ENCODE measurements at places on chromosomes 1 and 21. TPM values are rescaled to one million over a fixed set of nuclear protein-coding genes. Genes with fewer than 3 reads are reported as not detected.
A peak's percentile ranks its signal among the peaks of the same experiment; 100 is the strongest.

DNA sequence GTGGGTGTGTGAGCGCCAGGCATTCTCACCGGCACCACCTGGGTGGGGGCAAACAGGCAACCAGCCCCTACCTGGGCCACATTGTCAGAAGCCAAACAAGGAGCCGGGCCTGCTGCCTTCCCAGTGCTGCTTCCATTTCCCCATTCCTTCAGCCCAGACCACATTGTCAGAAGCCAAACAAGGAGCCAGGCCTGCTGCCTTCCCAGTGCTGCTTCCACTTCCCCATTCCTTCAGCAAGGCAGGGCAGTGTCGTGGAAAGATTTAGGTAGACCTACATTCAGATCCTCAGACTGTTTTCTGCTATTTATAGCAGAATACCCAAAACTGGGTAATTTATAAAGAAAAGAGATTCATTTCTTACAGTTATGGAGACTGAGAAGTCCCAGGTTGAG is 47.0 kb upstream of the EFHD2 start:
- peaks cover 6% of the 10 kb centered on the region for H3K27me3 ChIP-seq
- DNase-seq = no peak
- H3K4me3 ChIP-seq = no peak overlapping the region

L1TD1 gene
- 1.8 TPM for total RNA-seq

GRCh38 chr1:187047298-187047697 is 218.5 kb downstream of the PLA2G4A start:
- H3K4me3 ChIP-seq = no peak overlapping the region
- DNase-seq = no peak
- peaks cover 3% of the 10 kb centered on the region for H3K4me1 ChIP-seq
- H3K27me3 ChIP-seq = peaks cover 3% of the 10 kb centered on the region
- H3K27ac ChIP-seq = peak overlapping the region; percentile 34

DNA sequence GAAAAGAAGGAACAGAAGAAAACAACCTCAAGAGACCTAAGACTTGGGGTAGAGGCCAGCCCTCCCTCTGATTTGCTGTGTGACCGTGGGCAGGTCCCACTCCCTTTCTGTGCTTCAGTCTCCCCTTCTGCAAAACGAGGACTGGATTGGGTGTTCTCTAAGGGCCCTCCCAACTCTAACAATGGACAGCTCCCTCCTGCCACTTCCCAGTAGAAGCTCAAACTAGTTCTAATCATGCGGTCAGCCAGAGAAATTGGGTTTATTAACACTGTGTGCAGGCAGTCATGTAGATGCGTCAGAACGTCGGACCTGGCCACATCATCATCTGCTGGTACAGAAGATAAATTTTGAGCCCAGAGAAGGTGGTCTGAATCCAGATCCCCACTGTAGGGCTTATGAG is 1.6 kb upstream of the PADI4 start:
- no peak overlapping the region for H3K4me3 ChIP-seq
- H3K36me3 ChIP-seq = peaks cover 14% of the 10 kb centered on the region
- peaks cover 4% of the 10 kb centered on the region for H3K4me1 ChIP-seq
- H3K27ac ChIP-seq = no peak overlapping the region

RNU1-2 gene
- total RNA-seq = 3,598 TPM

G0S2 gene
- 2.5 TPM for total RNA-seq

OR4F29 gene
- not detected for total RNA-seq

GRCh38 chr1:156664046-156664766 is 13.0 kb downstream of the NES start:
- peak; percentile 66 for DNase-seq
- H3K27me3 ChIP-seq = peaks cover 33% of the 10 kb centered on the region
- no peaks in the 10 kb centered on the region for H3K36me3 ChIP-seq
- peak overlapping the region; percentile 83 for H3K27ac ChIP-seq
- peak overlapping the region; percentile 58 for H3K4me3 ChIP-seq
- peaks cover 57% of the 10 kb centered on the region for H3K4me1 ChIP-seq

CAPN8 gene
- total RNA-seq = not detected

GRCh38 chr1:205360891-205361290 is 4.2 kb upstream of the KLHDC8A start:
- H3K36me3 ChIP-seq = no peaks in the 10 kb centered on the region
- peaks cover 42% of the 10 kb centered on the region for H3K4me1 ChIP-seq
- H3K27me3 ChIP-seq = peaks cover 3% of the 10 kb centered on the region
- no peak for DNase-seq
- H3K27ac ChIP-seq = peak overlapping the region; percentile 92

DNA sequence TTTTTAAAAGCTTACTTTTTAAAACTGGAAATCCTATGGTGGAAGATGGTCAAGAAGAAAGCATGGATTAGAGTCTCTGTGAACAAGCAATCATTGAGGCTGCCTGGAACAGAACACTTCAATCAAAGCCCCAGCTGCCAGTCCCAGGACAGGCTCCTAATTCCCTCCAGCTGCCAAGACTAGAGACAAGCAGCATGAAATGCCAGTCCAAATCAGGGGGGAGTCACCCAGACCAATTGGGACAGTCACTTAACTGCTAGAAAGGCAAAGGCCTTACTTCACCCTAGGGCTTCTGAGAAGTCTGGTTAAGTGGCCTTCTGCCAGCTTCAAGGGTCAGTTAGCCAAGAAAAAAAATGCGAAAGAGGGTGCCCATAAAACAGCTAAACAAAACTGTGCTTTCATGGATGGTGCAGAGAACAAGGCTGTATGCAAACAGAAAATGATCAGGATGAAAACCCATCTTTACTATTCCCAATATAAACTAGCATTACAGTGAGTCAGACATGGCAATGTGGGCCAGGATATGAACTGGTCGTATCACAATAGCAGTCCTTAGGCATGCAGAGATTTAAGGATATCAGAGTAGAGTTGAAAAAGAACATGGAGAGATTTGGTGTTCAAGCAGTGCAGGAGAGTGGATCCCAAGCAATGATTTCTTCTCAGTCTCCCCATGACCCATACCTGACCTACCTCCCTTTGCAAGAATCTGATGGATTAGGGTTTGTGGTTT is 31.0 kb upstream of the MAN1A2 start:
- DNase-seq = no peak
- H3K27ac ChIP-seq = no peak overlapping the region
- peaks cover 7% of the 10 kb centered on the region for H3K4me1 ChIP-seq
- H3K27me3 ChIP-seq = peaks cover 2% of the 10 kb centered on the region
- H3K4me3 ChIP-seq = no peak overlapping the region

- no peaks in the 10 kb centered on the region for H3K36me3 ChIP-seq
- H3K27me3 ChIP-seq = no peaks in the 10 kb centered on the region
- no peak overlapping the region for H3K27ac ChIP-seq
- DNase-seq = no peak
- no peaks in the 10 kb centered on the region for H3K4me1 ChIP-seq
- H3K4me3 ChIP-seq = no peak overlapping the region
Observed at GRCh38 chr1:38712046-38712445, 147.5 kb downstream of the RRAGC start.

ZBTB8B gene
- 0.44 TPM for total RNA-seq

GRCh38 chr1:52792036-52792435 is 50.5 kb upstream of the ZYG11A start:
- no peaks in the 10 kb centered on the region for H3K36me3 ChIP-seq
- no peak for DNase-seq
- H3K27me3 ChIP-seq = peaks cover 2% of the 10 kb centered on the region
- H3K4me1 ChIP-seq = no peaks in the 10 kb centered on the region
- no peak overlapping the region for H3K27ac ChIP-seq

GRCh38 chr21:46119637-46120271 is 21.8 kb downstream of the COL6A2 start:
- no peak overlapping the region for H3K4me3 ChIP-seq
- H3K4me1 ChIP-seq = no peaks in the 10 kb centered on the region
- no peaks in the 10 kb centered on the region for H3K27me3 ChIP-seq

ENSA gene
- 122 TPM for total RNA-seq

C1orf210 gene
- not detected for total RNA-seq

SFN gene
- total RNA-seq = 0.42 TPM

LORICRIN gene
- total RNA-seq = not detected

GRCh38 chr1:78691995-78692747 is 42.5 kb downstream of the IFI44 start:
- H3K4me3 ChIP-seq = no peak overlapping the region
- H3K27ac ChIP-seq = no peak overlapping the region
- DNase-seq = no peak
- H3K4me1 ChIP-seq = no peaks in the 10 kb centered on the region
- no peaks in the 10 kb centered on the region for H3K36me3 ChIP-seq
- H3K27me3 ChIP-seq = no peaks in the 10 kb centered on the region

DNA sequence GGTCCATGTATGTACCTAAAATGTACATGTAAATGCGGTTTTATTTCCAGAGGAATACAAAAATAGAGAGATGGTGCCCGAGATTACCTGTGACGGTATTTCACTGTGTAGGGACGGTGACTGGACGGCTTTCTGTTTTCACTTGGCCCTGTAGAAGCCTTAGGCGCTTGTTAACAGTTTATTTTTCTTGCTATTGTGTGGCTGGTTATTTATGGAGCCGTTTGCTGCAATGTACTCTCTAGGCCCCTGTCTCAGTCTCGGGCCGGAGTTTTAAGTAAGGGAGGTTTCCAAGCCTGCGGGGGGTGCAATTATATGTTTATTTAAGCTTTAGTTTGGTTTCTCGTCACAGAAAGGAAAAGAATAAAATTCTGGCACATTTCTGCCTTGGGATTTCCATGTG is 413 bp downstream of the EFCAB7 start:
- H3K27ac ChIP-seq = peak overlapping the region; percentile 96
- DNase-seq = no peak
- H3K36me3 ChIP-seq = no peaks in the 10 kb centered on the region
- no peaks in the 10 kb centered on the region for H3K27me3 ChIP-seq
- H3K4me3 ChIP-seq = peak overlapping the region; percentile 91

DNA sequence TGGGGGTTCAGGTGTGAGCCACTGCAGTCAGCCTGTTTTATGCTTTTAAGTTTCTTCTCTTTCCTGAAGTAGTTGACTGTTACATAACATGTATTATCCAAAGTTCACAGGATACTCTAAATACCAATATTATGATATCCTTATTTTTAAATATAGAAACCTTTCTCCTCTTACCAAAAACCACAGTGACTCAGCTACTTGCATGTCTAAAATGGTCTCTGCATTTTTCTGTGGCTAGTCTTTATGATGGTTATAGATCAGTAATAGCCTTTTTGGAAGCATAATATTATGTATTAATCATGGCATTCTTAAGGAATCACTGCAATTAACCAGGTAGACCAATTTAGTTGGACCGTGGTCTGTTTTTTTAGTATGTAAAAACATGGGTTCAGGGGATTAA is 210.8 kb upstream of the CACYBP start:
- no peaks in the 10 kb centered on the region for H3K27me3 ChIP-seq
- peaks cover 2% of the 10 kb centered on the region for H3K4me1 ChIP-seq
- no peak for DNase-seq
- no peaks in the 10 kb centered on the region for H3K36me3 ChIP-seq

GRCh38 chr1:155941845-155942531 is 550 bp downstream of the RXFP4 start:
- no peak for DNase-seq
- H3K36me3 ChIP-seq = no peaks in the 10 kb centered on the region
- no peak overlapping the region for H3K4me3 ChIP-seq
- no peak overlapping the region for H3K27ac ChIP-seq
- H3K4me1 ChIP-seq = peaks cover 1% of the 10 kb centered on the region

- H3K36me3 ChIP-seq = no peaks in the 10 kb centered on the region
- peaks cover 2% of the 10 kb centered on the region for H3K4me1 ChIP-seq
Observed at GRCh38 chr1:68116643-68117235, 66.3 kb upstream of the DIRAS3 start.

GRCh38 chr1:181911715-181912114 is 149.8 kb downstream of the ZNF648 start:
- no peak for DNase-seq
- H3K4me1 ChIP-seq = no peaks in the 10 kb centered on the region
- H3K4me3 ChIP-seq = no peak overlapping the region
- peaks cover 3% of the 10 kb centered on the region for H3K27me3 ChIP-seq

RPS6KA1 gene
- total RNA-seq = 10.8 TPM

GRCh38 chr1:61013189-61013945 is 69.0 kb upstream of the NFIA start:
- peaks cover 2% of the 10 kb centered on the region for H3K27me3 ChIP-seq
- no peak overlapping the region for H3K4me3 ChIP-seq
- no peak overlapping the region for H3K27ac ChIP-seq

APCS gene
- total RNA-seq = not detected

- DNase-seq = no peak
- no peaks in the 10 kb centered on the region for H3K36me3 ChIP-seq
- no peak overlapping the region for H3K27ac ChIP-seq
- H3K4me1 ChIP-seq = peaks cover 2% of the 10 kb centered on the region
Observed at GRCh38 chr21:31505975-31506374, 153.5 kb upstream of the SOD1 start.

GRCh38 chr1:29896791-29897714 is 660.7 kb downstream of the PTPRU start:
- no peaks in the 10 kb centered on the region for H3K36me3 ChIP-seq
- no peaks in the 10 kb centered on the region for H3K27me3 ChIP-seq
- H3K4me3 ChIP-seq = no peak overlapping the region
- no peak overlapping the region for H3K27ac ChIP-seq

ASTN1 gene
- total RNA-seq = 7.7 TPM

DNA sequence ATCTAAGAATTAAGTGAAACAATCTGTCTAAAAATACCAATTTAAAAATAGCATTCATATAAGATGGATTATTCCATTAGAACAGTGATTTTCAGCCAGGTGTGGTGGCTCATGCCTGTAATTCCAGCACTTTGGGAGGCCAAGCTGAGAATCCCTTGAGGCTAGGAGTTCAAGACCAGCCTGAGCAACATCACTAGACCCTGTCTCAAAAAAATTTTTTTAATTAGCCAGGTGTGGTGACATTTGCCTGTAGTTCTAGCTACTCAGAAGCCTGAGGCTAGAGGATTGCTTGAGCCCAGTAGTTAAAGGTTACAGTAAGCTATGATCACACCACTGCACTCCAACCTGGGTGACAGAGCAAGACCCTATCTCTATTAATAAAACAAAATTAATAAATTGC is 35.0 kb upstream of the SLC35A3 start:
- no peaks in the 10 kb centered on the region for H3K36me3 ChIP-seq
- H3K27ac ChIP-seq = no peak overlapping the region
- DNase-seq = no peak
- no peak overlapping the region for H3K4me3 ChIP-seq
- H3K27me3 ChIP-seq = peaks cover 3% of the 10 kb centered on the region

- H3K27ac ChIP-seq = no peak overlapping the region
- H3K36me3 ChIP-seq = no peaks in the 10 kb centered on the region
- H3K4me3 ChIP-seq = no peak overlapping the region
- peaks cover 5% of the 10 kb centered on the region for H3K27me3 ChIP-seq
- no peak for DNase-seq
- H3K4me1 ChIP-seq = peaks cover 3% of the 10 kb centered on the region
Observed at GRCh38 chr1:21435646-21436487, 4.1 kb upstream of the NBPF3 start.

CHRNB2 gene
- total RNA-seq = 44.9 TPM

DNA sequence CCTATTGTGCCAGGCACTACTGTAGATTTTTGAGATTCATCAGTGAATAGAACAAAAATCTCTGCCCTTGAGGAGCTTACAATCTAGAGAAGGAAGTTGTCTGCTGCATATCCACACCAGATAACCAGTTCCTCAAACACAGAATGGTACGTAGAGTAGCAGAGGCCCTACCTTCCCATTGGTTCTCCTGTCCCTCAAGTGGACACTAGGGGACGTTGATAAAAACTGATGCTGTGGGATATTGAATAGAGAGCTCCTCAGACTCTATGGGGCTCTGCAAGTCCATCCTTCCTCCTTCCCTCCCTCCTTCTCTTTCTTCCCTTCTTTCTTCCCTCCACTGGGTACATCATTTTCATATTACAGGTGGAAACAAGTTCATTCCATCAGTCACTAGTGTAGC is 371.3 kb downstream of the PBX1 start:
- DNase-seq = no peak
- H3K36me3 ChIP-seq = no peaks in the 10 kb centered on the region
- no peaks in the 10 kb centered on the region for H3K27me3 ChIP-seq
- no peak overlapping the region for H3K4me3 ChIP-seq

GRCh38 chr1:211326528-211327345 is at the start of gene TRAF5:
TRAF5 (plus strand) TSS chr1:211326833; CDS start chr1:211353240, 26,407 bp downstream.
- peak within 1 kb of the TSS; percentile 83 for H3K27ac ChIP-seq
- peaks cover 6% of the 10 kb centered on the region for H3K27me3 ChIP-seq
- H3K4me3 ChIP-seq = peak within 1 kb of the TSS; percentile 89
- peak; percentile 78 for DNase-seq
- H3K36me3 ChIP-seq = no peaks in the 10 kb centered on the region

Data from glutamatergic neuron (in vitro differentiated cells).